CD4-positive, alpha-beta T cell treated with Interleukin-10 for 1 hour (primary cell): ENCODE measurements at places on chromosomes 16 and 17.

- DNase-seq = no peak
Observed at GRCh38 chr17:46901291-46901690, 21.7 kb upstream of the GOSR2 start.

DNA sequence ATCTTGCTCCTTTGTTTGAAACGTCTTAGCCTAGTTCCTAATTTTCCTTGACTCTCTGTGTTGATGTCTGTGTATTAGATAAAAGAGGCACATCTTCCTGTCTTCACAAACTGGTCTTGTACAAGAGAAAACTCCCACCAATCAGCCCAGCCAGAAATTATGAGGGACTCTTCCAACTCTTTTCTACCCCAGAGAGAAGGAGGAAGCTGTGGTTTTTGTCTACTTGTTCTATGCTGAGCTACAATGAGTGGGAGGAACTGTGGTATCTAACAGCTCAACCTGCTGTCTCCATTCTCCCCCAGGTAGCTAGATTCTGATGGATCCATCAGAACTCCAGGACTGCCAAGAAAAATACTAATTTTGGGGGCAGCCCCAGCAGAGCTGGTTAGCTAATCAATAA lies 392.5 kb downstream of the HS3ST3B1 start:
- DNase-seq = no peak

GRCh38 chr17:10032118-10032852 lies 127.2 kb upstream of the RCVRN start:
- no peak for DNase-seq

GRCh38 chr16:57899771-57900661 lies 70.9 kb downstream of the CNGB1 start:
- peak; percentile 82 for DNase-seq

GRCh38 chr16:65323655-65324237 lies 201.9 kb upstream of the CDH11 start:
- peak; percentile 5 for DNase-seq

DNA sequence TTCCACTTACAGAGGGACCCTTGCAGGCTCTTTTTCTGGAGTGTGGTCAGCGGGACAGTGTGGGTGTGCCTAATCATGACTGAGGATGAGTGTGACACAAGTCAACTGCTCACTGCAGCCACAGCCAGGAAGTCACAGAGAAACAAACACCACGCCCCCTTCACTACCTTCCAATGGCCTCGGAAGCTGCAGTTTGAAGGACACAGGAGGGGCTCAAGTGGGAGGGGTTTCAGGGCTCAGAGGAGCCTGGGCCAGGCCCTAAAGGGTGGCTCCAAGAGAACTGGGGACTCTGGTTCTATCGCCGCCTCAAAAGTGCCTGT lies 116.2 kb upstream of the SDK2 start:
- DNase-seq = no peak

DNA sequence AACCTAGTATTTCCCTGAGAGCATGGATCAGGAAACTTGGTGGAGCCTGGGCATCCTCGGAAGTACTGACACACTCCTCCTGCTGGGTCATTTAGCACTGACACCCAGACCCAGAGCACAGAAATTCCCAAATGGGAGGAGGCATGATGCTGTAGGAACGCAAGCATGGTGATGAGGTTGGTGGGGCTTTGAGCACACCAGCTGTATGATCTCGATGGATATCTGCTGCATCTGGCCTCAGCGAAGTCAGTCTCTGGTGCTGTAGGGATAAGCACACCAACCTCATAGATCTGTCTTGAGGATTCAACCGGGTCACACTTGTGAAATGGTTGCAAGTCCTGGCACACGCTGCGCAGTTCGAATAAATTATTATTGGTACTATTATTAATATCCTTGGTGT lies 52.5 kb downstream of the SHISA6 start:
- no peak for DNase-seq

- no peak for DNase-seq
Observed at GRCh38 chr16:75483222-75483621, 12.0 kb downstream of the CHST6 start.

GRCh38 chr17:27635275-27635823 lies 4.4 kb downstream of the LGALS9 start:
- DNase-seq = no peak

- no peak for DNase-seq
Observed at GRCh38 chr17:12390631-12391030, 275.1 kb upstream of the MYOCD start.

- peak; percentile 77 for DNase-seq
Observed at GRCh38 chr16:3020247-3020603, at the start of gene TNFRSF12A. TNFRSF12A (plus strand) TSS chr16:3020368; CDS start chr16:3020398, 30 bp downstream.

GRCh38 chr16:14300705-14301168 lies 229.6 kb downstream of the MRTFB start:
- DNase-seq = peak; percentile 39

DNA sequence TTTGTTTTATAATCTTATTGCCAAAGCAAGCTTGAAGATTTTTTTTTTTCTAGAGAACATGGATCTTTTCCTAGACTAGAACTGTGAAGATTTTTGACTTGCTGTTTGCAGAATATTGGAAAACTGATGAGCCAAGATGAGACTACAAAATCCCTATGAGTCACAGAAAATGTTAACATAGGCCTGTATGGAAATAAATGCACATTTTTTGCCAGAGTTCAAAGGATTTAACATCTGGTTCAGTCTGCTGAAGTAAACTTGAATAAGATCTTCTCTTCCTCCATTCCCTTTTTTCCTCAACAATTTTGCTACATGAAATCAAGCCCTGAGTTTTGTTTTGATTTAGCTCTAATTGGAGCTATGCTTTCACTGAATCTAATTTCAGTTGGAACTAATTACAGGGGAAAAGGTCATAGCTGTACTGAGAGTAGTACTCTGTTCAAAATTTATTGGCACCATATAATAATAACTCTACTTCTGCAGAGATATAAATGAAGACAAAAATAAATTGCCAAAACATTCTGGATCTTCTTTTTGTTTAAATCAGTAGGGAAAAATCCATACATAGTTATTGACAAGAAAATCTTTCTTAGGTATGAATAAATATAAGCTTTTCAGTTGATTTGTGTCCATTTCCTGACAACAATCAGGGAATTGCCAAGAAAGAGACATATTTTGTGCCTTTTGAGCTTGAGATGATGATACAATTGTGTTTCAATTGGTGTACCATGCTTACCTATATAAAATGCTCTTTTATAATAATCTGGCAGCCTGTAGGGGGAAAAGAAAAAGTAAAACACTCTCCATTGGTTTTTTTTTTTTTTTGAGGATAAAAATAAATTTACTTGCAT lies 387.5 kb upstream of the GOT2 start:
- no peak for DNase-seq

- no peak for DNase-seq
Observed at GRCh38 chr17:66488864-66489263, 186.5 kb downstream of the PRKCA start.

- no peak for DNase-seq
Observed at GRCh38 chr17:42049834-42050392, 488 bp downstream of the C17orf113 start.

- DNase-seq = no peak
Observed at GRCh38 chr16:78189121-78189520, 89.7 kb downstream of the WWOX start.

DNA sequence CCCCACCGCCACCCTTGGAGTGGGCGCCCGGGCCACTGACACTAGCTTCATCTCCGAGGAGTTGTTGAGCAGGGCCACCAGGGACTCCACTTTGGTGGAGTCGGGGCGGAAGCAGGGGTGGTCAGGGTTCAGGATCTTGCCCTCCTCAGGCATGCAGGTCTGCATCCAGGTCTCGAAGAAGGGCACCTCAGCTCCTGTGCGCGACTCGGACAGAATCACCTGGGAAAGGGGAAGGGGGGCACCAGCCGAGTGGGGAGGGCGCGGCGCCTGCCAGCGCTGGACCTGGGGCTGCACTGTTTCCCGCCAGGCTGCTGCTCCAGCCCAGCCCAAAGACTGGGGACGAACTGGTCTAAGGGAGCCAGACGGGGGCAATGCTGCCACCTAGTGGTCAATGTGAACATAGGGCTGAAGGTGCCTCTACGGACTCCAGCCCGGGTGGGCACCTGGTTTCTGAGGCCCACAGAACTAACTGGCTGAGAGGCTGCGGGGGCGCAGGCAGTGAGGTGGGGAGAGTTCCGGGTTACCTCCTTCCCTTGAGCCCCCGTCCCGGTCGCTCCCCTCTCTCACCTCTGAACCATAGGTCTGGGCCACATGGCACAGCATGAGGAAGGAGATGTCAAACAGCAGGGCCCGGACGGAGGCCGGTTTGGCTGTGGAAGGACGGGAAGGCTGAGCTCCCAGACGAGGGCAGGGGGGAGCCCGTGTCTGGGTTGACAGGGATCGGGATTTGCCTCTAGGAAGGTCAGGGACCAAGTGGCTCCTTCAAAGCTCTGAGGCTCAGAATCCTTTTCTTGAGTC lies 11.8 kb downstream of the CSF3 start:
- peak; percentile 78 for DNase-seq

DNA sequence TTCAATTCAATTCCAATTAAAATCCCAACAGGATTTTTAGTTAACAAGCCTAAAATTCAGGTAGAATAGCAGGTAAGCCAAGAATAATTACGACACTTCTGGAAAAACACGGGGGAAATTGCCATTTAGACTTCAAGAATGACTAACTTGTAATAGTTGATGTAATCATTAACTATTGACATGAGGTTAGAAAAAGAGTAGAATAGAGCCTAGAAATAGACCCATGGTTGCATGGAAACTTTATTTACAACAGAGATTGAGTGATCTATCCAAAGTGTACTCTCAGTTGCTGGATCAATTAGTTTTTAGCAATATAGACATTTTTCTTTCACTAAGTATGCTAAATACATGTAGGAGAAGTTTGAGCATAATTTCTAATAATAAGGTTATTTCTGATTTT lies 3.6 kb upstream of the SLC13A5 start:
- DNase-seq = no peak

DNA sequence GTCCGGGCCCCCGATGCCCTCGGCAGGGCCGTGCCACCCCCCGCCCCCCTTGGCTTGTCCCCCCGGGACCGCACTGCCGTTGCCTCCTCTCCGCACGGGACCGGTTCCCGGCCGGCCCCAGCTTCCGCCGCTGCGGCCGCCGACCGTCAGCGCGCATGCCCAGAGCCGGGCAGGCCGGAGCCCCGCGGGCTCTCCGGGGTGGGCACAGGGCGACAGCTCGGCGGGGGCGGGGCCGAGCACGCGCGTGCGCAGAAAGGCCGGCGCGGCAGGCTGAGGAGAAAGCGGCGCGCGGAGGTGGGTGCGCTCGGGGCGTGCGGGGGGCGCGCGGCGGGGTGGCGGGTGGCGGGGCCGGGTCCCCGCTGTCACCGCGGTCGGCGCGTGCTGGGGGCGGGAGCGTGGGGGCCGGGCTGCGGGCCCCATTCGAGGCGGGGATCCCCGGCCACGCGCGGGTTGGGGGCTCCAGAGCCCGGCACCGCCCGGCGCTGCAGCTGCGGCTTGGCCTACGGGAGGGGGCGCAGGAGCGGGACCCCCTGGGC lies at the start of gene TBC1D24:
TSS of gene TBC1D24 (plus strand) at position 251 of the 536 bp plus-strand sequence. CDS start 21,022 bp downstream, outside the sequence.
- peak; percentile 86 for DNase-seq

GRCh38 chr17:66849851-66850580 lies 15.1 kb downstream of the CACNG5 start:
- DNase-seq = no peak

DNA sequence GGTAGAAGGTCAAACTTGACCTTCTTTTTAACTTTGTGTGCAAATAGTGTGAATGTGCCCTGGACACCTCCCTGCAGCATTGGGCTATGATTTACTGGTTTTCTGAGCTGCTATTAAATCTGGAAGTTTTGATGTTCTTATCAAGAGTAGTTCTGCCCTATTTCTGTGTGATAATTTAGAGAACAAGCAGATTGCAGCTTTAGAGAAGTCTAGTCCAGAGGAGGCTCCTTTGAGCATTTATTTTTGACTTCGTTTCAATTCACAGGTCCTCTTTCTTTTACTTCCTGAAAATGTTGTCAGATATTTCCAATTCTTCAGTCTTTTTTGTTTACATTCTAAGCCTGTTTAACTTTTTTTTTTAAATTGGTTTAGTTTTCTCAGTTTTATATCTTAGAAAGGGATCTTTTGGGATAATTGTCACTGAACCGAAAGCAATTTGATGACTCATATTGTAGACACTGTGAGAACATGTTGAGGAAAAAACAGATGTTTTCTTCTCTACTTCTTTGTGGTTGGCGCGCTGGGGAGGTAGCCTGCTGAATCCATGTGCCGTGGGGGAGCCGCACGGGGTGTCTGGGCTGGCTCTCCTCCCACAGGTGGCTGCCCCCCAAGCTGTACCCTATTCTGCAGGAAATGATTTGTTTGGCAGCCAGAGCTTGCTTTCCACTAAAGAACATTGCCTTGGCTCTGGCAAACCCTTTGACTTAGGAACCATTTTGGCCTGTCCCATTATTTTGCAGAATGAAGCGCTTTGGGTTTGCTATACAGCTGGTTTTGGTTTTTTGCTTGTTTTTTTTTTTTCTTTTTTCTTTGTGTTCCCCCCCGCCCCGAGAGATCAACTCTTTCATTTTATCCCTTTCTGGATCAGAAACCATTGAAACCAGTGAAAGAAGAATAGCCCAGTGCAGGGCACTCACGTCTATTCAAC lies 53.4 kb downstream of the MFSD11 start:
- peak; percentile 37 for DNase-seq

DNA sequence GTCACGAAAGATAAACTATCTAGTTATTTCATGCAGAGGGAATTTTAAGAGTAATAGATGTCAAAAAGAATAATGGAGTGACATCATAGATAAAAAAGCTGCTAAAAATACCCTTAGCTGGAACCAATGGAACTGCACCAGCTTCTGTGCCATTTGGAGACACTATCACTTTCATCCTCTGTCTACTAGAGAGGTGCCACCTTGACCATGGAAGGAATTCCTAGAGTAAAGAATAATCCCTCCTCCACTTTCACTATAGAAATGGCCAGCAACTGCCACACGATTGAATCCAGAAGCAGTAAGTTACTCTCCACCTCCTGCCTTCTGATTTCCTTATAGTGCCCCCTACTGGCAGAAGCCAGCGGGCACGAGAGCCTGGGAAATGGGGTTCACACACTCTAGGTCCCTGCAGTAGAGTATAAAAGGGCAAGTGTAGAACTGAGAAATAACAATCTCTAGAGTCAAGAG lies 2.8 kb upstream of the ALDH3A2 start:
- DNase-seq = peak; percentile 72

- DNase-seq = no peak
Observed at GRCh38 chr17:21679256-21680146, 12.8 kb upstream of the KCNJ18 start.

DNA sequence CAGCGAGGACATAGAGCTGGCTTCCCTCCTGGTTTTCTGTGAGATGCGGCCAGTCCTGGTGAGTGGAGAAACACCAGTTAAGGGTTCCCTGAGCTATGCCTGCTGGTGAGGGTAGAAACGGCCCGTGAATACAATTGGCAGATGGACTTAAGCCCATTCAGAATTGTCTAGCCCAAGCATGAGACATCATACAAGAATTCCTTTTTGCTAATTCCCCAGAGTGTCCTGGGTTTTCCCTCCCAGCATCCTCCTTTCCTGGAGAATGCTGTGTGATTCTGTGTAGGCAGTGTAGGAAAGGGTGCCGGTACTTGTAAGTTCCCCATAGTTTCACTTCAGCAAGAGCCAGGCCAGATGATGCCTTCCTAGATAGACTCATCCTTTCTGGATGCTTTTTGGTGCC lies 65.1 kb downstream of the SDR42E1 start:
- DNase-seq = no peak

GRCh38 chr16:61332461-61332860 lies 703.8 kb downstream of the CDH8 start:
- no peak for DNase-seq
